ENCODE measurements at places on chromosomes 11 and 22. TPM values are rescaled to one million over a fixed set of nuclear protein-coding genes. Genes with fewer than 3 reads are reported as not detected.
A peak's percentile ranks its signal among the peaks of the same experiment; 100 is the strongest.

P2RY2 gene
- not detected for total RNA-seq

MYOD1 gene
- total RNA-seq = not detected

CWF19L2 gene
- total RNA-seq = 14.1 TPM

MS4A6E gene
- total RNA-seq = not detected

DNA sequence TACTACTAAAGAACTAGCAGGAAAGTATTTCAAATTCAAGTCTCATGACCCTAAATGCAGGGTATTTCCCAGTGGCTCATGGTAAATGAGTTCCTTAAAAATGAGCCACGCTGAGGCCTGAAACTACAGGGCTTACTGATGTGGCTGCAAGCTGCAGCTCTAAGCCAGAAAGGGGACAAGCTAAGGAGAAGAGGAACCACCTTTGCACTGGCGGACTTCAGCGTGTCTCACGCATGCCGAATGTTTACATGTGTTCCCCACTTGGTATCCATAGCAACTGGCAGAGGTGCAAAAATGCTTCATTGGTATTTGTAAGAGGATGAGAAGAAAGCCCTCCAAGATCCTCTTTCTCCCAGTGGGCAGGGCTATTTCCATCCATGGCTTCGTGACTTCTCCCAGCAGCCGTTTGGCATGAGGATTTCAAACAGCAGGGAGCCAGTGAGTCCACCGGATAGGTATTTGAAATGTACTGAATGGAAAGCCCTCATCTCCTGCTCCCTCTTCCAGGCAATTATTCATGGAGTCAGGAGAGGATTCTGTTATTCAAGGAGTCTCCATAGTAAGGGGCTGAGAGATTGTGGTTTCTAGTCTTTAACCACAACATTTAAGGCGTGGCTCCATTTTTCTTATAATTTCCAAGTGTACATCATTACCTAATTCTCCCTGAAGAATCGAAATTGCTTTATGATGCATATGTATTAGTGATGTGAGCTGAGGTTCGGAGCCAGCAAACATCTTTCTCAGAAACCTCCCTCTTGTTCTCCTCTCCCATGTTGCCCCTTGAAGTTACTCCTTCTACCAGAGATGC is 55.3 kb upstream of the CD44 start:
- DNase-seq = peak; percentile 79

DNA sequence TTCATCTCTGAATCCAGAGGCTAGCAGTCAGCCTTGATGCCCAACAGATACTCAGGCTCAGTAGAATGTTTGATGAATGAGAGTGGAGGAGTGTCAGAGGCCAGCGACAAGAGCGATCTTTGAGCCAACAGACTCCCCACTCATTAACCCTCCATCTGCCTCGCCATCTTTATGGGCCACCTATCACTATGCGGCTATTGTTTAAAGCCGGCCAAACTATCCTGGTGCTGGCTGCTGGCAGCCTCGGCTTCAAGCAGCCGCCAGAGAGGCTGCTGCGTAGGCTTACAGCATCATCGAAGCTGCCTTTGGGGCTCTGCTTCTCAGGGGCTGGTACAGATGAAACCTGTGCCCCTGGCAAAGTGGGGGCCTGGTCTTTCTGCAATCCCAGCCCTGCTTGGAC is 525.6 kb downstream of the INSC start:
- DNase-seq = no peak

DNA sequence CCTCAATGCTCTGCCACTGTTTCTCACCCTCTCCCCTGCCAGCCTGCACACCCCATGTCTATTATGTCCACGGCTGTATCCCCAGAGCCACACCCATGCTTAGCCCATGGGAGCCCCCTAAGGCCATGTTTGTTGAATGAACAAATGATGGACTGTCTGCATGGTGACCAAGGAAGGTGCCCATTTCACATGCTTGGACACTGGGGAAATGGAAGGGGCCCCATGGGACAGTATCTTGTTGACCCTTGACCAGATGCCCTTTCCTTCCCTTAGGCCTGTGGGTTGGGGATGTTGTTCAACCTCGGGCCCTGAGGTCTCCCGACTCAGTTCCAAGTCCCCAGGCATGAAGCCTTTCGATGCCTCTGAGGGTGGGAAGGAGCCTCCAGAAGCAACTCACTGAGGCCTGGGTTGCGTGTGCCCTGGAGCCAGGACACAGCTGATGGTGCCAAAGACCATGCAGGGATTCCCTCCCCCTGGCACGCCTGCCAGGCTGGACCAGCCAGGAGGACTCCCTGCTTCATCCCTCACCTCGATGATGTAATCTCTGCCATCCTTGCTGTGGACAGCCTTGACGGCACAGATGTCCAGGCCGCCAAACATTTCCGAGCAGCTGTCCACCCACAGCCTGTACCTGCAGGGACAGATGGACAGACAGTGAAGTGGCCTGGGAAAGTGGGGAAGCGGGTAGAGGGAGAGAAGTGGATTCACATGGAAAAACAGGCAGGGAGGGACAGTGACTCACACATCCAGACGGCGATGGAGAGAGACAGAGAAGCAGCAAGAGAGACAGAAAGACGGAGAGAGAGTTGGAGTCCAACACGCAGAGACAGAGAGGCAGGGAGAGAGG is 58.9 kb downstream of the FBXO7 start:
- DNase-seq = no peak

DNA sequence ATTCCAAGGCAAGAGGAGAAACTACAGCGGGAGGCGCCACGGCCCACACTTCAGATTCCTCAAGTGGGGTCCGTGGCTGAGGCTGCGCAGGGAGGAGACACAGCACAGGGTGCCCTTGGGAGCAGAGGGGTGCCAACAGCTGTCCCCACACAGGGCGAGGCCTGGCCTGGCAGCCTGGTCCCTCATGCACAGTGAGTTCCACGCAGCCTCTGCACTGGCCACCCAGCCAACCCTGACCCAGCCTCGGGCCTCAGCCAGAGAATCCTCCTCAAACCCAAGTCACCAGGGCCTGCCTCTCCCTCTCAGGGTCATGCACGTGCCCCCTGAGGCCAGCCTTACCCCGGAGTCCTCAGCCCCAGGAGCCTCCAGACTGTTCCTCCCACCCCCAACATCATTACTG is 22.4 kb upstream of the MOB2 start:
- no peak for DNase-seq

- peak; percentile 32 for DNase-seq
These were observed 48.7 kb upstream of the TNRC6B start for GRCh38 chr22:40128989-40129388.

GRCh38 chr11:85863855-85864254 is 8.7 kb downstream of the CCDC83 start:
- no peak for DNase-seq

GRCh38 chr11:20156280-20156875 is 3.9 kb downstream of the DBX1 start:
- DNase-seq = peak; percentile 75

DNA sequence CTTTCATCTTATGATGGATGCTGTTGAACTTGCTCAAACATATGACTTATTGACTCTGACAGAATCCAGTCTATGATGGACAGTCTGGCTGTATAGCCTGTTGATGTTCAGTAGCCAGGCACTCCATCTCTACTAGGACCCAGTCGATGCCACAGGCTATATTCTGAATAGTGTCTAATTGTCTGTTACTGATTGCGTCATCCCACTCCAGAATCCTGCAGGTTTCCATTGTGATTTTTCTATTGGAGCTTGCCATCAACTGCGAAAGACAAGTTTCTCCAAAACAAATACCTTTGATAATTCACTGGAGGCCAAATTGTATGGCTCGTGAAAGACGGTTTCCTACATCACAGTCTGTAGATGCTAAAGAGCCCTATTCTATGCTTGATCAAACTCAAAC is 481.7 kb upstream of the CHORDC1 start:
- DNase-seq = no peak

DNA sequence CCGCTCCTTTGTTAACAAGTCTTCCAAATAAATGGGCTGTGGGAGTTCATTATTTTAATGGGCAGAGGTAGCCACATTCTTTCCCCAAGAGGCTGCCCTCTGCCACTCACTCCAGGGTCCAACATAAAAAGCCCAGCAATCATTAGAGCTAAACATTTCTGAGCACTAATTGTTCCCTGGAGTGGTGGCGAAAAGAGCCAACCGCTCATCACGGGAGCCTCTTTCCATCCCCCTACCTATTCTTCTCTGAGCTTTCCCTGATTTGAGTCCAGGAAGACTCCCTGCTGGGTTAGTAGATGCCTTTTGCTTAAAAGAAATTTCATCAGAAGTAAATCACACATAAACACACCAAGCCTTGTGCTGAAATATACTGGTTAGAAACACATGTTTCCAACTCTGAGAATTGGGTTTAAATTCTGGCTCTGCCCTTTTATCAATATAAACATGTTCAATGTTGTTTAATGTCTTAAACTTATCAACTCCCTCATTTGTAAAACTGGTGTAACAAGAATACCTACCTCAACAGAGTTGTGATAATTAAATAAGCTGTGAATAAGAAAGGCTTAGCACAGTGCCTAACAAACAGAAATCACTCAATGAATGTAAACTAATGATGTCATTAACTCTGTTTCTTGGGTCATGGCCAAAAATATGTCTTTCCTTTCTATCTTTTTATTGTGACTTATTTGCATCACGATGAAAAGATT is at the start of gene OR5A2:
TSS of gene OR5A2 (minus strand) at position 53 of the 707 bp plus-strand sequence. CDS start 3,460 bp downstream, outside the sequence.
- DNase-seq = no peak

All from activated CD4-positive, alpha-beta T cell treated with anti-CD3 and anti-CD28 coated beads for 36 hours (primary cell).